ENCODE measurements at places on chromosomes 2 and 18. TPM values are rescaled to one million over a fixed set of nuclear protein-coding genes. Genes with fewer than 3 reads are reported as not detected.

LRATD1 gene
- total RNA-seq: not detected

DNA sequence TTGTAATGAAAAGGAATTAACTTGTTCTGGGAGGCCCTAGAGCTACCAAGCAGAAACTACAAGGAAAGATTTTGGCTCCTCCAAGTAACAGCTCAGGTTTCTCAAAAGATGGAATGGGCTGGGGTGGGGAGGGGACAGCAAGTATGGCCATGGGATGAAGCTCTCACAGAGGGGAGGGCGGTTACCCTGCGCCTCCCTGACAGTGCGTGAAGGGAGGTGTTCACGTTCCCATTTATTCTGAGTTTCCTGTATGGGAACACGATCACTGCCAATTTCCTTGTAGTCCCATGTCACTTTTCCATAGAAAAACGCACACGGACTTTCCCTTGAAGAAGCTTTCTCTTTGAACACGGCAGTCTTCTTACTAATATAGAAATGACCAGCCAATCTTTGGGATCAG, 17.0 kb downstream of the CDC42EP3 start:
- no peak for DNase-seq

HOXD3 gene
- not detected for total RNA-seq

LIMS2 gene
- total RNA-seq: 9.6 TPM

DNA sequence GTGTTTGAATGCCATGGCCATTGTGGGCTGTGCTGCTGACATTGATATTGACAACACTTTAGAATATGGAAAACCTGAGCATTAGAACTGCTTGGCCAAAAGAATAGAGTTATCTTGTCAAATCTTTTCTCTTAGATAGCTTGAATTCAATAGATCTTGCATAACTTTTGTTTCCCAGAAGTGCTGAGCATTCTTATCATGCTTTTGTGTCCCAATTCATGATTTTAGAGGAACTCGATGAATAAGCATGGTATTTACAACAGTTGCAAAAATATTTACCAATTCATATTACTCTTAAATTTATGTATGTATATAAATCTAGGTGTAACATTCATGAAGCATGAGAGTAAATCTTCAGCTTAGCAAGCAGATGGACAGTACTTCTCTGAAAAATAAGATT, 508.0 kb downstream of the BCL11A start:
- no peak for DNase-seq

PKDCC gene
- total RNA-seq: 0.29 TPM
